Omental fat pad (tissue), 4 donors: ENCODE measurements at places on chromosomes 1 and 21.

GRCh38 chr1:55444667-55445066 is 229.5 kb upstream of the USP24 start:
- DNase-seq, result no peak

DNA sequence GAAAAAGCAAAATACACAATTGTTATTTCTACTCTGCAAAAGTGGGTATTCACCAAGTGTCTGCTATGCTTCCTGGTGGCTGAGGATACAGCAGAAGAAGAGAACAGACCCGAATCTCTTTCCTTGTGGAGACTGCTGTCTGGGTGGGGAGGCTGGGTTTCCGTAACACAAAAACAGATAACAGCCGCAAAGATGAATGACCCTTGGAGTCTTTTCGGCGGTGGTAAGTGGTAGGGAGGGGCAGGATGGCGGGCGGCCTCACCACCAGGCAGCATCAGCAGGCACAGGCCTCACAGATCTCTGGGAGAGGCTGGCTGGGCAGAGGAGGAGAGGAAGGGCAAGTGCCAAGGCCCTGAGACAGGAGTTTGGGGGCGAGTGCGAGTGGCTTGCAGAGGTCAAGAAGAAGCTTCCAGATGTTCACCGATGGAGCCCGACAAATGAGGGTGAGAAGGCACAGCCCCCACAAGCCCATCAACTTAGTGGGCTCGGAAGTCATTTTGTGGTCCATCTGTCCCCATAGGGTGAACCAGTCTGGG is 164.2 kb downstream of the RHOU start:
- DNase-seq, result no peak

DNA sequence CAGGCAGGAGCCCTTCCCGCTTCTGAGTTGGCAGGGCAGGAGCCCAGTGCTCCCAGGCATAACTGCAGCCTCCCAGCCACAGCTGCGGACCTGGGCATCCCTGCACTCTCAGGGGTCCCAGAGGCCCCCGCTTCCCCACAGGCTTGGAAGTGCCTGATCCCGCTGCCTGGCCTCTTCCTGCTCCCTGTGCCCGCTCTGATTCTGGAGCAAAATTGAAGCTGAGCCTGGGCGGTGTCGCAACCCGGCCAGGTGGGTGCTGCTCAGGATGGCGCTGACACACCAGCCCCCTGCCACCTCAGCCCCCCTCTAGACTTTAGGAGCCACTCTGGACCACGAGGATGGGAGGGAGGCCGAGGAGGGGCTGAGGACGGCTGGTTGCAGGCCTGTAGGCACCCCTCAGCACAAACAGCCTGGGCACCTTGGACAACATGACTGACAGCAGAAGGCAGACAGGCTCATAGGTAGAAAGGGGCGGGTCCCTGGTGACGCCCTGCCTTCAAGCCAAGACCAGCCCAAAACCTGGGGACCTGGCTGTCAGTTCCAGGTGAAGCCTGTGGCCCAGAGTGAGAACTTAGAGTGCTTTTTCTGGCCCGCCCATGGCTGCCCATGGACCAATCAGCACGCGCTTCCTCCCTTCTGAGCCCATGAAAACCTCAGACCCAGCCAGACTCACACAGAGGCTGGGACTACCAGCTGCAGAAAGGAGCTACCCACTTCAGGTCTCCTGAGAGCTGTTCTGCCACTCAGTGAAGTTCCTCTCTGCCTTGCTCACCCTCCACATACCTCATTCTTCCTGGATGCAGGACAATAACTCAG is 7.2 kb downstream of the HLCS start:
- no peak for DNase-seq

- DNase-seq, result no peak
Observed at GRCh38 chr1:2372551-2373490, 18.5 kb downstream of the MORN1 start.

- DNase-seq, result no peak
Observed at GRCh38 chr1:30611741-30612309, 111.6 kb downstream of the MATN1 start.

- DNase-seq, result no peak
Observed at GRCh38 chr21:38790059-38790458, 15.7 kb upstream of the ETS2 start.

GRCh38 chr1:115893545-115893944 is 52.6 kb upstream of the NHLH2 start:
- no peak for DNase-seq

GRCh38 chr1:29230204-29230552 is 556 bp downstream of the MECR start:
- DNase-seq, result no peak
